Sciatic nerve (tissue), 2 donors: ENCODE measurements at places on chromosomes 5 and 9.

GRCh38 chr9:74414325-74414724 lies 82.8 kb upstream of the RORB start:
- no peak for DNase-seq

GRCh38 chr5:169772688-169773087 lies 135.6 kb downstream of the DOCK2 start:
- no peak for DNase-seq

- no peak for DNase-seq
These were observed 50.4 kb upstream of the SLC2A8 start for GRCh38 chr9:127346584-127346983.

- DNase-seq: no peak
These were observed 1431.7 kb upstream of the C9orf72 start for GRCh38 chr9:29004988-29005387.

DNA sequence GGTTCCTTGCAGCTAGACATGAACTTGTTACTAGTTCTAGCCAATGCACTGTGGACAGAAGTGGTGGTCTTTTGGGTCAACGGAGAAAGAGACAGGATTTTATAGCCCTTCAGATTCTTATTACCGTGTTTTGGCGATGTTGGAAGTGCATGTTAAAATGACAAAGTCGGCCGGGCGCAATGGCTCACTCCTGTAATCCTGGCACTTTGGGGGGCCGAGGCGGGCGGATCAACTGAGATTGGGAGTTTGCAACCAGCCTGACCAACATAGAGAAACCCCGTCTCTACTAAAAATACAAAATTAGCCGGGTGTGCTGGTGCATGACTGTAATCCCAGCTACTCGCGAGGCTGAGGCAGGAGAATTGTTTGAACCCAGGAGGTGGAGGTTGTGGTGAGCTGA lies 9.1 kb upstream of the NUDT12 start:
- DNase-seq: no peak

- no peak for DNase-seq
These were observed 1387.7 kb downstream of the MAT2B start for GRCh38 chr5:164893071-164893470.

GRCh38 chr5:161372682-161373344 lies 173.7 kb downstream of the GABRB2 start:
- no peak for DNase-seq

DNA sequence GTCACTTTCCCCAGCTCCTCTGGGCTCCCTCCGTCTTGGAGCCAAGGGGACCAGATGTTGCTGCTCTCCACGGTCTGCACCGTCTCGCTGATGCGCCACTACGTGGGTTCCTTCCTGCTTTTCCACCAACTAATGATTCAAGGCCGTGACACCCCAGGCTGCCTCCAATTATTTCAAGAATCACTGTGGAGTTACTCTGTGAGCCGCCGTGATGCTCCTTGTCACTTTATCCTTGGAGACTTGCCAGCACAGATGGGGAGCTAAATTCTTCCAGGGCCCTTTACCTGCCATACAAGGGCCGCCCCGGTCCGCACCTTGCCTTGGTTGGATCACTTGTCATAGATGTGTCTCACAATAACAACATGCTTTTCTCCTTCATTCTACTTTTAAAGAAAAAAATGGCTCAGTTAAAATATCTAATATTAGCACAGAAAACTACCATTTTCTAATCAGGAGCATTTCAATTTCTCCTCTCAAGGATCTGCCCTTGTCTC lies 202.0 kb downstream of the FSTL4 start:
- no peak for DNase-seq

DNA sequence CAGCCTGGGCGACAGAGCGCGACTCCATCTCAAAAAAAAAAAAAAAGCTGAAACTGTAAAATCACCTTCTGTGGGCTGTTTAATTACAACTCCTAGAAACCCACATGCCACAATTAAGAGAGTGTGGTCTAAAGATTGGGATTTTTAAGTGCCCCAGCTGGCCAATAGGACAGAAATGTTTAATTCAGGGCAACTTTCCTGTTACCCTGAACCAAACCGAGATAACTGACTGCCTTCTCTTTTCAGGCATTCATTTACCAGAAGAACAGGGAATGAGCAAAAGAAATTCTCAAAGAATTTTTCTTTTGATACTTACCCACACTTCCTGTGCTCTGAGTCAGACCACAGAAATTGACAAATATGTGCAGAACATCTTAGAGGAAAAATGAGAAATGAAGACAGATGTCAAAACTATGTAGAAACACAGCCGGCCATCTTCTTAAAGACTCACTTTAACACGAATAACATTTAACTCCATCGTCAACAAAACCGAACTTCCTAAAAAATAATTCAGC lies 221.3 kb upstream of the DAPK1 start:
- no peak for DNase-seq

GRCh38 chr5:1701216-1701864 lies 98.3 kb downstream of the MRPL36 start:
- DNase-seq: no peak

DNA sequence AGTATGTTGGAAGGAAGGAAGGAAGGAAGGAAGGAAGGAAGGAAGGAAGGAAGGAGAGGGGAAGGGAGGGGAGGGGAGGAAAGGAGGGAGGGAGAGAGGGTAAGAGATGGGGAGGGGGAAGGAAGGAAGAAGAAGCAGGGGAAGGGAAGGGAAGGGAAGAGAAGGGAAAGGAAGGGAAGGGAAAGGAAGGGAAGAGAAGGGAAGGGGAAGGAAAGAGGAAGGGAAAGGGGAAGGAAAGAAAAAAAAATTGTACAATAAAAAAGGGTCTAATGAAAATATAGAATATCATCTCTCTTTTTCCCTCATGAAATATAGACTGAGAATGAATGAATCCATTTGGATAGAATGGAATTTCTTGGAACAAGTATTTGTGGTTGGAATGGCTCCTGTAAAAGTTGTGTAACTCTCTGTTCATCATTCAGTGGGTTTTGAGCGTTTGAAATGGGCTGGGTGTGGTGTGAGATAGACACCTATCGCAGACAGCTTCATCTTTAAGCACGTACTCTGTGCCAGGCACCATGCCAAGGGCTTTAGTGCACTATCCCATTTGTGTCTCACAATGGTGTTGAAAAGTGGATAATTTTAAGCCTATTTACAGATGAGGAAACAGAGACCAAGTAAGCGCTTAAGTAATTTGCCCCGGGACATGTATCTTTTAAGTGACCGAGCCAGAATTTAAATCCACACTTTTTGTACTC lies 11.6 kb upstream of the PAPPA start:
- DNase-seq: no peak

DNA sequence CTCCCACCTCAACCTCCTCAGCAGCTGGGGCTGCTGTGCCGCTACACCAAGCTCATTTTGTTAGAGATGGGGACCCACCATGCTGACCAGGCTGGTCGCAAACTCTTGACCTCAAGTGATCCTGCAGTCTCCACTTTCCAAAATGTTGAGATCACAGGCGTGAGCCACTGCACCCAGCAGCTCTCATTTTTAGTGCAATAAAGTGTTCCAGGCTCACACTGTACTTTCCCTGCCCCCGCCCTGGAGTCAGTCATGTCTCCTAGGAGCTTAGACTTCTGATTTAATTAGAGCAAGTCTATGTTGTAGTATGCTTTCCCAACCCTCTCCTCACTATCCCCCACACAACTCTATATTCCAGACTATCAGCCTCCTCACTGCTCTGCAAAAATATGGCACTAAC lies 238.0 kb upstream of the ACTBL2 start:
- no peak for DNase-seq

DNA sequence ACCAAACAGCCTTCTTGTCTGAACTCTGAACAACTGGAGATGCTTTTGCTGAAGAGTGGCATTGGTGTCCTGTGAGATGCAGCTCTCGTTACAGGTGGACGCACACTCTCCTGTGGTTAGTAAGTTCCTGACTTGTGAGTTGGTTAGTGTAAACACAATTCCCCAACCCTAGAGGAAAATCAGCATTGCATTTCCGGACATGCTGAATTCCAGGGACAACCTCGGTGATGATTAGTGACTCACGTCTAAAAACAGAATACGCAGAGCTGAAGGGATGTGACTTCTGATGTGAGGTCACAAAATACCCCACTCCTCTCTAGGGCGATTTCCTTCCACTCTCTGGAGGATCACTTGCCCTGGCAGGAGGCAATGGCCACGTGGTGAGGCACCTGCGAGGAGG lies 5.0 kb downstream of the OR2V2 start:
- no peak for DNase-seq

DNA sequence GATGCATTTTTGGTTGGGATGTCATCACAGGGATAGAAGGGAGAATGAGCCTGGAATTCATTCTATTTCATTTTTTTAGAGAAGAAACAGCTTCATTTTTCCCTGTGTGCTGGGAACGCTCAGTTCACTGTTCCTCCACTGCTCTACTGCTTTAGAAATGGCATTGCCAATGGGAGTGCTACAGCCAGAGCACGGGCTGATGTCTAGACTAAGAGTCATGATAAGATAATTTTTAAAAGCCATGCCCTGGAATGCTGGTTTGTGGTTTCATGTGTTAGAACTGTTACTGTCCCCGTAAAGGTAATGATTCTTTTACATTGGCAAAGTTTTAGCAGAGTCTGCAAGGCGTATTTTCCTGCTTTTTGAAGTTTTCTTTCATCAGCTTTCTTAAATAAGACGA lies 119.6 kb downstream of the SEMA6A start:
- no peak for DNase-seq

DNA sequence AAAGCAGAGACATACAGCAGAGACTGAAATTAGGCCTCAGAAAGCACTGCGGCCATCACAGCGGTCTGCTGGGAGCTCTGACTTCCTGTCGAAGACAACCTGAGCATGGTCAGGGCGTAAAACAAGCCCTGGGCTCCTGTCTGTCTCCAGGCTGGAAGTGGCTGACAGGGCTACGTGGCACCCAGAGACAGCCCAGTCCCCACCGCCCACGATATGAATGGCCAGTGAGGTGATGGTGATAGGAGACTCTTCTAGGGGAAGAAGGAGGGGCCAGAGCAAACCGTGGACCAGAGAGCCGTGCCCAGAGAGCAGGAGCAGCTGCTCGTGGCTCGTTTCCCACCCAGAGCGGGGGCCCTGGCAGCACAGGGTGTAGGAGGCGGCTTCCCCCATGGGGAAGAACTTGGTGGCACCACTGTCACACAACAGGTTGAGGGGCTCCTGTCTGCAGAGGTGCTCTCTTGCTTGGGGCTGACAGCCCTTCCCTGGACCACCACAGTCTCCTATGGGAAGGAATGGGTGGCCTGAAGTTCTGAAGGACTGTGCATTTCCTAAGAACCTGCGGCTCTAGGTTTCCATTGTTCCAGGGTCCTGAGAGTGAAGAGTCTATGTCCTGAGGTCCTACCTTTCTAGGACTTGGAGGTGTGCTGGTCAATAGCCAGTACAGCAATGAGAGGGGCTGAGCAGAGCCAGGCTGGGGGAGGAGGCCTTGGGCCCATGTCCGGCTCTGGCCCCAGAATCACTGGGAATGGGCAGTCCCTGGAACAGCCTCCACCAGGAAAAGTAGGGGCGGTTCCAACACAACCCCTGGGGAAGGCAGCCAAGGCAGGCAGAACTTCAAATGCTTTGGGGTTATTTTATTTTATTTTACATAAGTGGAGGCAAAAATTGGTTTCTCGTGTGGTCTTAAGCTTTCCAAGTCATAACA lies 56.4 kb downstream of the BARX1 start:
- peak; percentile 35 for DNase-seq

DNA sequence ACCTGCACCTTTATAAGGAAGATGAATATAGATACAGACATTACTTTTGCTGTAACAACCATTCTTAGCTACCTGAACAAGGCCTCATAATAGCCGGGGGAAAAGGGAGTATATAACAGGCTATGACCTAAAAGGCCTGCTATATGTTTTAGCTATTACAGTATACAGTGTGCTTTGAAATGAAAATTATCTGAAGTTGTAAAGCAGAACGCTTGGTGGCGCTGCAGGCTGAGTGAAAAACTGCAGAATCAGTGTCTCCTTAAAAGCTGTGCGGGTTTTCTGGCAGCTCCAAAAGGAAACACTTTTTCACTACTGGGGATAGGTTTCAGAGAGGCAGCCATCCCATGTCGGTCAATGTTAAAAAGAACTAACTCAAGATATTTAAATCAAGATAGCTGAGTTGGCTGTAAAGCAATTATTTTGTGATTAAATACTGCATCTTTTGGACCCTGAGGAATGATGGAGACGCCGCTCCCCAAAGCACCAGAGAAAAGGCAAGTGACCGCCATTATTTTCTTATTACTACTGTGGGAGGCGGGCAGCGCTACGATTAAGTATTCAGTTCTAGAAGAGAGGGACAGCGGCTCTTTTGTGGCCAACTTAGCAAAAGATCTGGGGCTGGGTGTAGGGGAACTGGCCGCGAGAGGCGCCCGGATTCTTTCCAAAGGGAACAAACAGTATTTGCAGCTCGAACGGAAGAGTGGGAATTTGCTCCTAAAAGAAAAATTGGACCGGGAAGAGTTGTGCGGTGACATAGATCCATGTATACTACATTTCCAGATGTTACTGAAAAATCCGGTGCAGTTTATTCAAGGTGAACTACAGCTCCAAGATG lies 5.9 kb downstream of the PCDHB6 start:
- no peak for DNase-seq

DNA sequence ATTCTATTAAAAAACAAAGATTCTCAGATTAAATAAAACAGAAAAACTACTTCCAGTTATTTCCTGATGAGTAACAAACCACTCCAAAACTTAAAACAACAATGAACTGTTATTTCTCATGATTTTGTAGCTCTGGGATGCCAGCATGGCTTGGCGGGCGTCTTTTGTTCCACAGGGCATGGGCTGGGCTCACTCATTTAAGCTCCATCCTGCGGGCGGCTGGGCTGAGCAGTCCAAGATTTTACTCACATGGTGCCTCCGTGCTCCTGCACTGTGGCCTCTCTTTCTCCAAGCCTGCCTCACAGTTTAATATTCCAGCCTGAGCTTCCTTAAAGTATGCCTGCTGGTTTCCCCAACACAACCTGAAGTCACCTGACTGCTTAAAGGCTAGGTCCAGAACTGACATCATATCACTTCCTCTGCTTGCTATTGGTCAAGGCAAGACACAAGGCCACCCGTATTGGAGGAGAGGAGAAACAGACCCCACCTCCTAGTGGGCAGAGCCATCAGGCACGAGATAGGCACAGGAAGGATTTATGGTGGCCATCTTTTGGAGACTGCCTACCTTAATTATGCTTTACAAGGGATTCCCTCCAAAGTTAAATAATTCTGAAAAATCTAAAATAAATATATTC lies 41.6 kb upstream of the ZBTB43 start:
- DNase-seq: no peak

DNA sequence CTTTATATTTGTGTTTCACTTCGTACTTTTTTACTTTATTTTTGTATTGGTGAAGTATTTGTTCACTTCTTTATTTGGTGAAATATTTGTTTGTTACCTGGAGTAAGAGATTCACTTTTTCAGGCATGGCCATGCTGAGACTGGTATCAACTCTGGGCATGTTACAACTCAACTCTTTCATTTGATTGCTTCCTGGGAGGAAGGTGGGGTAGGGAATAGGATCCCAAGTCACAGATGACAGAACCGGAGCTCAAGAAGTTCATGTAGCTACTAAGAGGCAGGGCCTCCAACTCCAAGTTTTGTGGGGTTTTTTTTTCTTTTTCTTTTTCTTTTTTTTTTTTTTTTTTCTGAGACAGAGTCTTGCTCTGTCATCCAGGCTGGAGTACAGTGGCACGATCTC lies 6.1 kb upstream of the ADGRD2 start:
- DNase-seq: no peak

GRCh38 chr5:143141652-143142051 lies 261.8 kb downstream of the NR3C1 start:
- no peak for DNase-seq
